ENCODE measurements at places on chromosomes 6 and 20. TPM values are rescaled to one million over a fixed set of nuclear protein-coding genes. Genes with fewer than 3 reads are reported as not detected.

DNMT3B gene
- total RNA-seq: 3.3 TPM

E2F3 gene
- 11.2 TPM for total RNA-seq

SNPH gene
- 1.9 TPM for total RNA-seq

ELOVL2 gene
- 0.11 TPM for total RNA-seq

PPIL6 gene
- 0.91 TPM for total RNA-seq

GPR6 gene
- total RNA-seq: not detected

SPATA25 gene
- total RNA-seq: 1.5 TPM

STMND1 gene
- total RNA-seq: 2.8 TPM

TSHZ2 gene
- total RNA-seq: 2.1 TPM

TNNC2 gene
- total RNA-seq: 3.8 TPM

PTCHD4 gene
- not detected for total RNA-seq

GRCh38 chr6:20217324-20217855, 5.1 kb upstream of the MBOAT1 start:
- H3K27ac ChIP-seq: no peak overlapping the region
- DNase-seq: no peak
- H3K27me3 ChIP-seq: no peaks in the 10 kb centered on the region

- no peak overlapping the region for H3K4me3 ChIP-seq
- no peak for DNase-seq
- no peak overlapping the region for H3K27ac ChIP-seq
- H3K36me3 ChIP-seq: no peaks in the 10 kb centered on the region
- no peaks in the 10 kb centered on the region for H3K4me1 ChIP-seq
These were observed 19.5 kb downstream of the NCOA3 start for GRCh38 chr20:47521059-47521808.

GRCh38 chr6:162963861-162964260, 236.1 kb downstream of the PACRG start:
- no peak overlapping the region for H3K27ac ChIP-seq
- no peaks in the 10 kb centered on the region for H3K27me3 ChIP-seq
- H3K4me1 ChIP-seq: no peaks in the 10 kb centered on the region
- no peak overlapping the region for H3K4me3 ChIP-seq
- DNase-seq: no peak

- no peak overlapping the region for H3K27ac ChIP-seq
- no peak for DNase-seq
- H3K27me3 ChIP-seq: no peaks in the 10 kb centered on the region
- H3K4me3 ChIP-seq: no peak overlapping the region
- H3K4me1 ChIP-seq: no peaks in the 10 kb centered on the region
These were observed 119.1 kb upstream of the CD93 start for GRCh38 chr20:23205211-23205610.

- H3K4me3 ChIP-seq: no peak overlapping the region
- no peak for DNase-seq
- no peaks in the 10 kb centered on the region for H3K36me3 ChIP-seq
These were observed 237.7 kb upstream of the AGPAT4 start for GRCh38 chr6:161511447-161512095.

DNA sequence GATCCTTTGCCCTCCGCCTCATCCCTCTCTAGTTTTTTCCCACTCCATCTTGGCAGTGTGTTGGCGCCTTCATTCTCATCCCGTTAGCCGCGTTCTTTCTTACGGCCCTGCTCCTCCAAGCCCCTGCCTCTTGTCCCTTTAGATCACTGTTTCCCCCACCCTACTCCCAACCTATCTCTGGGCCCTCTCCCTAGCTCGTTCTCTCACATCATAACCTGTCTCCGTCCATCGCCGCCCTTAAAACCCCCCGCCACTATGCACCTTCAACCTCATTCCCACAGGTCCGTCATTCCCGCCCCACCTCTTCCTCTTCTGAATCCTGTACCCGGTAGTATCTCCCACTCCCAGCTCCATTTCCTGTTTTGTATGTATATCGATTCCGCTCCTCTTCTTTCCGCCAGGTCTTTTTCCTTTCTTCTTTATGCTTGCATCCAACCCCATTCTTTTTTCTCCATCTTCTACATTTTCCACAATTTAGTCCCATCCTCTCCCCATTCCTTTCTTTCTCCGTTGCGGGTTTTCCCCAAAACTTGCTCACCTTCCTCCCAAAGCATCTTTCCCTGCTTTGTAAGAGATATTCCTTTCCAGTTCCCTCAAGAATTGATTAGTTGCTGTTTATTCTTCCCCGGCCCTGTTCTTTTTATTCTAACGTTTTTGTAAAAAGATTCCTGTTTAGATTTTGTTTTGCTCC, 671 bp downstream of the EFHC1 start:
- peak overlapping the region; percentile 79 for H3K4me3 ChIP-seq
- H3K4me1 ChIP-seq: peaks cover 5% of the 10 kb centered on the region
- no peaks in the 10 kb centered on the region for H3K36me3 ChIP-seq
- no peak for DNase-seq
- no peaks in the 10 kb centered on the region for H3K27me3 ChIP-seq

DNA sequence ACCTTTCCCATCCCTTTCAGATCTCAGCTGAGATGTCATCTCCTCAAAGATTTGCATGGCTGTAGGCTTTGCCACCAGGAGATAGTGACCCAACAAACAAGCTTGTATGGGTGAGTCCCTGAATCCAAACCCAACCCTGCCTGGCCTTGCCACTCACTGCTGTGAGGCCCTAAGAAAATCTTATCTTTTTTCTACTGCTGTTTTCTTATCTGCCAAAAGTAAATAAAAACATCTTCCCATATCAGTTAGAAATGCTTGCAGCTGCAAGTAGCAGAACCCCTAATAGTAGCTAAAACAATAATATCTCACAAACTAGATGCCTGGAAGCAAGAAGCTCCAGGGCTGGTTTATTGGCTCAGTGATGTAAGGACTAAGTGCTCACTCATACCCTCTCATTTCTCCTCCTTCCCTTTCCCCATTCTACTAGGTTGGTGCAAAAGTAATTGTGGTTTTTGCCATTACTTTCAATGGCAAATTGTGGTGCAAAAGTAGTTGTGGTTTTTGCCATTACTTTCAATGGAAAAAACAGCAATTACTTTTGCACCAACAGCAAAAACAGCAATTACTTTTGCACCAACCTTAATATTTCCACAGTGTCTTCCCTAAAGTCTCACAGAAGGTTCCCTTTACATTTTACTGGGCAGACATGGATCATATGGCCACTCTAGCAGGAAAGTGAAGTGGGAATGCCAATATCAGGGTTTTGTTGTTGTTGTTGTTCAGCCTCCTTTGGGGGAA, 56.7 kb upstream of the PSMF1 start:
- no peaks in the 10 kb centered on the region for H3K27me3 ChIP-seq
- H3K36me3 ChIP-seq: no peaks in the 10 kb centered on the region
- no peak overlapping the region for H3K4me3 ChIP-seq

DNA sequence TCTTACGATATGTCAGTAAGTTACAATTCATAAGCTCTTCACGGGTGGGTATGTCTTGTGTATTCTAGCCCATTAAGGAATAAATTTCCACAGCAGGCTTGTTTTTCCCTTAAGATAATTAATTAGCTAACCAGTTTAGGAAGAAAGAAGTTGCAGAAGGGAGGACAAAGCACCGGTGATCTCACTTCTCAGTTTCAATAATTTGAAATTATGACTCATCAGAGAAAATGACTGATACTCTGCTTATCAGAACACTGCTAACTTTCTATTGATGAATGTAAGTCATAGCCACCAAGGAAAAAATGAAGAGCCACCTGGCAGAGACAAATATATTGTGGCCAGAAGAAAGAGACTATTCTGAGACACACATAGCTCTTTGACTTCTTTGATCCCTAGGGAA, 35.0 kb upstream of the ENTPD6 start:
- no peaks in the 10 kb centered on the region for H3K36me3 ChIP-seq
- no peaks in the 10 kb centered on the region for H3K4me1 ChIP-seq
- no peak for DNase-seq
- H3K4me3 ChIP-seq: no peak overlapping the region

GRCh38 chr6:37406726-37407341, 26.2 kb upstream of the CMTR1 start:
- H3K27ac ChIP-seq: no peak overlapping the region
- H3K36me3 ChIP-seq: no peaks in the 10 kb centered on the region
- no peaks in the 10 kb centered on the region for H3K4me1 ChIP-seq
- no peak overlapping the region for H3K4me3 ChIP-seq

GRCh38 chr20:13771853-13772453, 12.8 kb downstream of the ESF1 start:
- H3K4me1 ChIP-seq: no peaks in the 10 kb centered on the region
- H3K36me3 ChIP-seq: no peaks in the 10 kb centered on the region
- no peak overlapping the region for H3K27ac ChIP-seq
- no peaks in the 10 kb centered on the region for H3K27me3 ChIP-seq
- no peak for DNase-seq

DNA sequence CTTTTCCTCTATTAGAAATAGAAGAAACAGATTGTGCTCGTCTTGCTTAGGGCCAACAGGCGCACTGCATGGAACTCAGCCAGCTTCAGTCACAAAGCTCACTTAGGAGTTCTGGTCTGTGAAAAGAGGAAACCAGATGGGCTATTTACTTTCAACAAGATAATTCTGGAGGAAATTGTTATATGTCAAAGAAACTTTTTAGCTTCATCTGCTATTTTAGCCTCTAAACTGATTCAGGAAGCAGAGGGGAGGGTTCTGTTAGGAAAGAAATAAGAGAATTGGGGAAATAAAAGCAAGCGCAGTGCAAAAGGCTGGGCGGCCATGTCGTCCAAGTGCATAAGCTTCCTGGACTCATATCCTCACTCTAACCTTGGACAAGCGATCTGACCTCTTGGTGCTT, 21.3 kb downstream of the PRKN start:
- no peaks in the 10 kb centered on the region for H3K4me1 ChIP-seq
- no peak overlapping the region for H3K4me3 ChIP-seq
- no peaks in the 10 kb centered on the region for H3K27me3 ChIP-seq

GRCh38 chr20:60090631-60091030, 132.4 kb downstream of the CDH26 start:
- no peak overlapping the region for H3K27ac ChIP-seq
- peaks cover 18% of the 10 kb centered on the region for H3K27me3 ChIP-seq
- no peak for DNase-seq
- H3K4me1 ChIP-seq: no peaks in the 10 kb centered on the region
- H3K4me3 ChIP-seq: no peak overlapping the region
- H3K36me3 ChIP-seq: no peaks in the 10 kb centered on the region

GRCh38 chr6:27591699-27592480, 119.0 kb upstream of the ZNF184 start:
- peaks cover 28% of the 10 kb centered on the region for H3K27me3 ChIP-seq
- no peaks in the 10 kb centered on the region for H3K36me3 ChIP-seq
- H3K27ac ChIP-seq: no peak overlapping the region
- no peak for DNase-seq
- H3K4me3 ChIP-seq: peak overlapping the region; percentile 14

- DNase-seq: no peak
- H3K27ac ChIP-seq: no peak overlapping the region
- no peaks in the 10 kb centered on the region for H3K27me3 ChIP-seq
These were observed 64.0 kb downstream of the CDYL start for GRCh38 chr6:4840169-4840568.

DNA sequence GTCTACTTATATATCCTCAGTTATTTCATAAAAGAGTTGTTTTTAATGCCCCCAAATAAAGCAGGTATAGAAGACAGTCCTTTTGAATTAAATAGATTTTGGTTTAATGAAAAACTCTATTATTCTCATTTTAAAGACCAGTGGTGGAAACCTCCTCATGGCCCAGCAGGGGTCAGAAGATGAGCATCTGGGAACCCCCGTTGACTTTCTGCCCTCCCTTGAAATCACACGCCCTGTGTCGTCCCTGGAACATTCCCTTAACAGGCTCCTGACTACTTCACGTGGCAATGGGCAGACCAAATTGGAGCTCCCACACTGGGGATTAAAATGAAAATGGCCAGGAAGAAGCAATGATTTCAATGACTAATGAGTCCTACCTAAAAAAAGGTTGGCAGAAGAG, 220.9 kb downstream of the KIF16B start:
- DNase-seq: no peak
- H3K36me3 ChIP-seq: no peaks in the 10 kb centered on the region
- no peak overlapping the region for H3K27ac ChIP-seq
- no peak overlapping the region for H3K4me3 ChIP-seq
- H3K4me1 ChIP-seq: no peaks in the 10 kb centered on the region

DNA sequence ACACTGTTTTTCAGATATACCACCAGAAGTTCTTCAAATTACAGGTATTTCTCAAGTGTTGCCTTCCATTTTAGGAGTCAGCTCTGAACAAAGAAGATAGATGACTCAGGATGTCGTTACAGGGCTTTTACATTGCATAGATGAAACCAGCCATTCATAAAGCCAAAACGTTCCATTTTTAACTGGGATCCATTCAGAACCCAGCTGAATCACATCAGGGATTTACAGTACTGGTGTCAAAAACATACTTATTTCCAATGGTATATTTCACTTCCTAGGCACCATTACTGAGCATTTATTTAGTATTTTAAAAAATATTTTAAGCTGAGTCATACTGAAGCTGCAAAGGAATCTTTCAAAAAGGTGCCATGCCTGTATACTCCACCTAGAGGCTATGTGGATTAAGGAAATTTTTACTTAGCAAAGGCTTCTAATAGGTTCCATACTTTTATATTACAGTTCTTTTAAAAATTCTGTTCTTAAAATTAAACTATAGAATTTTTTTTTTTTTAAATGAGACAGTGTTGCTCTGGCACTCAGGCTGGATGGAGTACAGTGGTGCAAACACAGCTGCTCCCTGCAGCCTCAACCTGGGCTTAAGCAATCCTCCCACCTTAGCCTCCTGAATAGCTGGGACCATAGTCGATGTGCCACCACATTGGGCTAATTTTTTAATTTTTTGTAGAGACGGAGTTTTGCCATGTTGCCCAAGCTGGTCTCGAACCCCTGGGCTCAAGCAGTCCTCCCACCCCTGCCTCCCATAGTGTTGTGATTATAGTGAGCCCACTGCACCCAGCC, 2.6 kb downstream of the ASF1A start:
- no peaks in the 10 kb centered on the region for H3K4me1 ChIP-seq
- no peak overlapping the region for H3K4me3 ChIP-seq
- DNase-seq: no peak
- H3K27ac ChIP-seq: no peak overlapping the region
- H3K27me3 ChIP-seq: no peaks in the 10 kb centered on the region

DNA sequence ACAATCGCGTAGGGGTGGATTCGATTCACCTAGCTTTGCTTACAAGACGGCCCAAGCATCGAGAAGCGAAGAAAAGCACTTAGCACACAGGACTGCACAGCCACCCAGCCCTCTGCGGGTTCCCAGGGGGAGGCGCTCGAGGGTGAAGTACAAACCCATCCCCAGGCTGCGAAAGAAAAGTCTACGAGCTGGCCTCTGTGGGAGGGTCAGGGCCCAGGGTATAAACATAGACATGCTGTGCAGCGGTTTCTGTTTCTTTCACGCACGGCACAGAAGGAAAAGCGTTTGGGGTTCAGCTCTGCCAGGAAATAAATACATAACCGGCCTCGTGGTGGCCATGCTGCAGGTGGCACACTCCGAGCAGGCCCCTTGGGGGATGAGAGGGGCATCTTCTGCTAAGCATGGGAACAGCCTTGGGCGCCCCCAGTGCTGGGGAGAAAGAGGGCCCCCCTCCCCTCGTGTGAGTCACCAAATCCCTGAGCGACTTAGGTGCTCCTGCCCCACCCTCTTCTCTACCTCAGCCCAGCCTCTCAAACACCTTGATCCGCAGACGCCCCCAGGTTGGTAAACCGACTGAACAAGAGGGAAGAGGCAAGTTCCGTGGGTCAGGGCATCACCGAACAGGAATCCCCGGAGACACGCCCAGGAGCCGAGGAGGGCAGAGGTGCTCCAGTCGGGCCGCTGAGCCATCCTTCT, 91.6 kb upstream of the RIPOR2 start:
- no peaks in the 10 kb centered on the region for H3K27me3 ChIP-seq
- H3K36me3 ChIP-seq: no peaks in the 10 kb centered on the region
- no peaks in the 10 kb centered on the region for H3K4me1 ChIP-seq
- DNase-seq: peak; percentile 29

Measured in colonic mucosa (tissue), 4 donors.